ENCODE measurements at places on chromosomes 2 and 18. TPM values are rescaled to one million over a fixed set of nuclear protein-coding genes. Genes with fewer than 3 reads are reported as not detected.

DNA sequence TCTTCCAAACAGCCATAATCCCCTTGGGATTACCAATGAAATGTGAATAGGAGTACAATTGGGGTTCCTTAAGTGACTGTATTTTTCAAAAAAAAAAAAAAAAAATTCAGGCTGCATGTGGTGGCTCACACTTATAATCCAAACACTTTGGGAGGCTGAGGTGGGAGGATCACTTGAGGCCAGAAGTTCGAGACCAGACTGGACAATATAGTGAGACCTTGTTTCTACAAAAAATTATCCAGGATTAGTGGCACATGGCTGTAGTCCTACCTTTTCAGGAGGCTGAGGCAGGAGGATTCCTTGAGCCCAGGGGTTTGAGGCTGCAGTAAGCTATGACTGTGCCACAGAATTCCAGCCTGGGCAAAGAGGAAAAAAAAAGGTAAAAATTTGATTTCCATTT, 189.6 kb upstream of the GATA6 start:
- no peak for DNase-seq

The GREB1L gene
- polyA plus RNA-seq = 0.14 TPM

DNA sequence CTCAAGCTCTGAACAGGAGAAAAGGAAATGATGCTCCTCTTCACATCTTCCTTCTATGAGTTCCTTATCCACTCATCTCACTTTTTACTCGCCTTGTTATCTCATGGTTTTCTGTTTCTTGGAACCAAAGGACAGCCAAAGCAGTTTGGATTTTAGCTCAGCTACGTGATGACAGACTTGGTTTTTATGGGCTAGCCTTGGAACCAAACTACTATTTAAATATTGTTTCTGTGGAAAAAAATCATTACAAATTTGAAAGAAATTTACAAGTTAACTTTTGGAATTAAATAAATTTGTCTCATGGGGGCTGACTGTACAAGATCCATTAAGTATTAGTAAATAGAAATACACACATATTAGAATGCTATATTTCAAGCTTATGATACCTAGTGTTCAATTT, 727.8 kb upstream of the FANCL start:
- DNase-seq = no peak

DNA sequence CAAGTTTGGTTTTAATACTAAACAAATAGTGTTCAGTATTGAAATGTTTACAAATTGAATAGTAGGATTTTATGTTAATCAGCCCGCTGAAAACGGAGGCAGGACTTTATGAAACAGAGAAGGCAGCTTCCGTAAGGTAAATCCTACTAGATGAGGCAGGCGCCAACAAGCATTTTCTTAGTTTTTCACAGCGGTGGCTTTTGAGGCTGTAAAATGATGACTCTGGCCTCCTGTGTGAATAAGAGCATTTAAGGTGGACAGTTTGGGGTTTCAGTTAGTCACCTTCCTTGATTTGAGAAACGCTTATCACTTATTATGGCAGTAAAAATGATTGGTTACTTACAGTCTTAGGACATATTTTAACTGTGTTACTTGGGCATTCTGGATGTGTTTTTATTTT, 212.9 kb downstream of the PTGR3 start:
- DNase-seq = no peak

GRCh38 chr18:65103864-65104263, 646.9 kb upstream of the CDH7 start:
- DNase-seq = no peak

DNA sequence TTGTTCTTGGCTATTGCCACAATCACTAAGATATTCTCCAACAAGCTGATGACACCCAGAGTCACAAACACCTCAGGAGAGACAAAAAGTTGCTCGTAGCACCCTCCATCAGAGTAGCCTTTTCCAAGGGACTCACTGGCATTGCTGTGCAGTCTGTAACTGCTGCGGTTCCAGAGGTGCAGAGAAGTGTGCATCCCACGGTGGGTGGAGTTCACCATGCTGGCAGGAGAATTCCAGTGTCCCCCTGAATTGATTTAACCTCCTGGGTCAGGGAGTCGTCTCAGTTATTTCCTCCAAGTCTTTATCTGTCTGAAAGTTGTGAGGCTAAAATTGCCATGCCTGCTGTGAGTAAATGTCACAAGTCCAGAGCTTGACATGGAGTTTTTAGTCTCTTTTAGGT, 443 bp downstream of the MC4R start:
- DNase-seq = no peak

The ZNF892 gene
- polyA plus RNA-seq = 0.63 TPM

The CRYGC gene
- not detected for polyA plus RNA-seq

DNA sequence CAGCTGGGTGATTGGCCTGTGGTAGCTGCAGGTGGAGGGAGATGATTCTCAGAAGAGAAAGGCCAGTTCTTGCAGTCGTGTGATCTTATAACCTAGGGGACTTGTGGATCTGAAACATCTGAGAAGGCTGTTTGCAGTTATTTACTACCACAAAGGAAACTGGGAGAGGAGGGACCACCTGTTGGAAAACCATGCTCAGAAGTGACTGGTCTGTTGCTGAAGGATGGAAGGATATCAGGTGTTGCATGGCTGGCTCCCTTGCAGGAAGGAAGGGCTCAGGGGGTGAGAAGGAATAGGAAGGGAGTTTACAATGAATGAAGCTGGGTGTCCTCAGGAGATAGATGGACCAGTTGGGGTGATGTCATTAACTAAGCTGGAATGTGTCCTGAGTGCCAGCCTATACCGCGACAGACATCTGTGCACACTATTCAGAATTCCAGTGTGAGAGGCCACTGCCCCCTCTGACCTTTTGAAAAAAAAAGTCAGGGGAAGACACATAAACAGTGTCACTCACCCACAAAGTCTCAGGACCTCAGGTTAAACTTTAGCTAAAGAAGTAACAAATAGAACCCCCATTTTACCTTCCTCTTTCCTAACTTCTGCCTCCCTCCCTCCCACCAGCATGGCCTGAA, 17.5 kb downstream of the IGFBP2 start:
- DNase-seq = no peak

- peak; percentile 30 for DNase-seq
These were observed 99.1 kb downstream of the ALPK2 start for GRCh38 chr18:58529714-58530354.

DNA sequence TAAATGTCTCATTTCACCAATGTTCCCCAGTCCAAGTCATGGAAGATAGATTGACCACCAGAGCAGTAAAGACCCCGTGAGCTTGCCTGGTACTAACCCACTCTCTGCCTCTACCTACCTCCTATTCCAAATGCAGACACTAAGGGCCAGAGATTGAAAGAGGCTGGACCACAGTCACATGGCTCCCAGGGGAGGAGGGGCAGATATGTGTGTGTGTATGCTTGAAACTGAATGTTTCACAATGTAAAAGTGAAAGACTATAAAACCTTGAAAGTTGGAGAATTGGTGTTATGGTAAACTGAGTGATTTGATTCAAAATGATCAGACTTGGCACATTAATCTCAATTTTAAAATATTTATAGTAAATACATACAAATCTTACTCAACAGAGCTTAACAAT, 21.7 kb upstream of the KLHL29 start:
- no peak for DNase-seq

DNA sequence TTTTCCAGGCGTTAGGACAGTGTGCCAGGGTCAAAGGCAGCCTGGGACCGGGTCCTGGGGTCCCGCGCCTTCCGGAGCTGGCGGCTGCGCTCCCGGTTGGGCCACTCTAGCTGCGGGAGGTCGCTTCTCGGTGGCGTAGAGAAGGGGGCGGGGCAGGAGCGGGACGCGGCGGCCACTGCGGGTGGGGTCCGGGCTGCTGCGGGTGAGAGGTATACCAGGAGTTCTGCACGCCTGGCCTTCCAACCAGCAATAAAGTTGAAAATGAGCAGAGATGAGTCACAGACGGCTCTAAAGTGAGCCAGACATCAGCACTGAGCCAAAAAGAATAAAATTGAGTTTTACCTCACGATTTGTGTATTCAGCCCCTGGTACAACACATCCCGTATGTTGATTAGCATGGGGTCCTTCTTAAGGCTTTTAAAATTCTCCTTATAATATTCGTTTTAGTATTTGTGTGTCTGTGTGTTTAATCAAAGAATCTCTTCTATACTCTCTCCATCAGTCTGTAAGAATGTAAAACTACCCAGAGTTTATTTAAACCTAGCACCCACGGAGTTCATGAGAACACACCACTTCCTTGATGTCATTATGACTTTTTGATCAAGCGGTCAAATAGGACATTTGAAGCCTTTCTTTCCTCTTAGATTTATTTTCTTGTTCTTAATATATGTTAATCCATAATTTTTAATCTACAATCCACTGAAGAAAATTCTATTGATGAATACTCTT, at the start of gene C1GALT1C1L:
C1GALT1C1L (minus strand) TSS at position 108 of the 729 bp plus-strand sequence; CDS start at position 1, 107 bp downstream.
- DNase-seq = peak; percentile 61

GRCh38 chr2:10634495-10634894, 55.3 kb downstream of the NOL10 start:
- no peak for DNase-seq

DNA sequence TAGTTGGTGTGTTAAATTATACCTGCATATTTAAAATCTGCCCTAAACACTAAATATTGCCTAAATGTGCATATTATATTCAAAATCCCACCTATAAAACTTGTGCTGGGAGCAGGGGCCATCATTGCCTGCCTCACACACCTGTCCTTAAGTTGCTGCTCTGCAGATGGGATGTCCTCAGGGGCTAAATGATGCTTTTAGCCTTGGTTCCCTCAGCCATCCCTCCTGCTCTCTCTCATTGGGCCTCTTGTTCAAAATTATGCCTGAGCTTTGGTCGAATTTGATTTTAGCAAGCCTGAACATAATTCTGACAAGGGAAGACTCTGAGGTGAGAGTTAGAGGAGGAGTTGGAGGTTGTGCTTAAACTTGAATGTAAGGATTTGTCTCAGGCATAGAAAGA, 318.3 kb upstream of the RAB12 start:
- no peak for DNase-seq

GRCh38 chr2:60641811-60642788, 88.6 kb upstream of the BCL11A start:
- no peak for DNase-seq

DNA sequence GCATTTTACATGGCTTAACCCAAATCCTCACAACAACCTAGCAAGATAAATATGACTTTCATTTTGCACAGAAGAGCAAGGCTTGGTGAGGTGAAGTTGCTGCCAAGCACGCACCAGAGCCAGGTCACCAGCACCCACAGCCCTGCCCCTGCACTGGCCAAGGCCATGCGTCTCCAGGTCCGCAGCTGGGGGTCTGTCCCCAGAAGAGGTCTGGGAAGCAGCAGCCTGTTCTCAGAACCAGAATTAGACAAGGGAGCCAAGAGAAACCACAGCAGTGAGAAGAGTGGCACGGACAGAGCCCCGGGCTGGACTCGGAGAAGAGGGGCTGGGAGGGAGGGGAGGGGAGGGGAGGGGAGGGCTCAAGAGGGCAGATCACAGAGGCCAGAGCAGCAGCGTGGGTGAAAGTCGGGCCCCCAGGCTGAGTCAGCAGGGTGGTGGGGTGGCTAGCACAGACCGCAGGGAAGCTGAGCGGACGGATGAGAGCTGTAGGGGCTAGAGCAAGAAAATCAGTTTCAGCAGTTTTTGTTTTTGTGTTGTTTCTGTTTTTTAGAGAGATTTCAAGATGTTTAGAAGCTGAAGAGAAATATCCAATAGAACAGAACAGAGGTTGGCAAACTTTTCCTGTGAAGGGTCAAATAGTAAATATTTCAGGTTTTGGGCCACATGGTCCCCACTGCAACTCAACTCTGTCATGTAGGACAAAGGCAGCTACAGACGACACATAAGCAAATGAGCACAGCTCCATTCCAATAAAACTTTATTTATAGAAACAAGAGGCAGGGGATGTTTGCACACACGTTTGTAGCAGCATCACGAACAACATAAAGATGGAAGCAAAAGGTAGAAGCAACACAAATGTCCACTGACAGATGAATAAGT, 7.4 kb upstream of the MTERF4 start:
- DNase-seq = no peak

GRCh38 chr2:221112744-221113143, 459.4 kb downstream of the EPHA4 start:
- DNase-seq = no peak

GRCh38 chr2:202221873-202222272, 16.5 kb downstream of the SUMO1 start:
- DNase-seq = no peak

DNA sequence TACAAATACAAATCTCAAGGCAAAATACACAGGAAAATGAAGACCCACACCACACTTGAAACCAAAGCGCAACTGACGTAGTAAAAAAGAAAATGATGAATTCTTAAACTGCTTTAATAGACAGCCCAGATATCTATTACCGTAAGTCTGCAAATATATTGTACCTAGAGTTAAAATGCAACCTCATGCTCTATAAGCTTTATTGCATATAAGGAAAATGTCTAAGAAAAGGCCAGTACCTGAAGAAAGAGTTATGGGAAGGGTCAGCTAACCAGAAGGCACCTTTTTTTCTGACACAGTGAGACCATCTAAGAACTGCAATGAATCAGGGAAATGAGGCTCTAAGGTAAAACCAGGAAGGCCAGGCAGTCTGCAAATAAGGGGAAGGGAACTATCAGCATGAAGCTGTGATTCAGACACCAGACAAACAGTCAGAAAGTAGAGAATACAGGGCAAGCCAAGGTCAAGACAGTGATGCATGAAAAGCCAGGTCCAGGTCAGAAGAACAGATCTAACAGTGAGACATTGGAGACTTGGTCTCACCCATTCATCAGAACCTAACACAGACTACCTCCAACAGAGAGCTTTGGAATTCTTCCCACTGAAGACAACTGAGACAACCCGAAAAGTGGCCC, 46.9 kb downstream of the PDE11A start:
- no peak for DNase-seq

- DNase-seq = no peak
These were observed 78.4 kb upstream of the UBXN4 start for GRCh38 chr2:135663148-135663700.

DNA sequence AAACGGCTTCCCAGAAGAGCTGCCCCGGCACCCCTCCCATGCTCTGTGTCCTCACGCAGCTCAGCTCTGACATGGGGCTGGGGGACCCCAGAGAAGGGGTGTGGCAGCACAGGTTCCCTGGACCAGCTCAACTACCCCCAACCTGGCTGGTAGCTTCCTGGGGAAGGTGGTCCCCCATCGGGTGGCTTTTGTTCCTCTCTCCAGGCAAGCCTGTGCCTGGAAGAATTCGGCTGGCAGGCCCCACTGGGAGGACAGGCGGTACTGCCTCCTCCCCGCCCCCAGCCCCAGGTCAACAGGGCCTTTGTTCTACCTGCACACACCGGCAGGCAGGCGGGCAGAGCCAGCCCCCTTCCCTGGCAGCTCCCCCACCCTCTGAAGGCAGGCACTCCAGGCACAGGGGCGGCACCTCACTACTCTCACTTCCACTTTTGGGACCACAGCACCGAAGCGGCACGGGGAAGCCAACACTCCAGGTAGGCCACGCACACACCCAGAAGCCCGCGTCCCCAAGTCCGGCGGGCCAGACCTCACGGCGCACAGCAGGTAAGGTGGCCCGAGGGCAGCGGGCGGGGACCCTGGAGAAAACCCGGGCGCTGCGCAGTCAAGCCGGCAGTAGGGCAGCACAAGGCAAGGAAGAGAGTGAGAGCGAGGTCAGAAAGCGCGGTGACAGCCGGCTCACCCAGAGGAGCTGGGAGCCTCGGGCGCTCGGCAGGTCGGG, 1.3 kb downstream of the HS6ST1 start:
- peak; percentile 89 for DNase-seq

DNA sequence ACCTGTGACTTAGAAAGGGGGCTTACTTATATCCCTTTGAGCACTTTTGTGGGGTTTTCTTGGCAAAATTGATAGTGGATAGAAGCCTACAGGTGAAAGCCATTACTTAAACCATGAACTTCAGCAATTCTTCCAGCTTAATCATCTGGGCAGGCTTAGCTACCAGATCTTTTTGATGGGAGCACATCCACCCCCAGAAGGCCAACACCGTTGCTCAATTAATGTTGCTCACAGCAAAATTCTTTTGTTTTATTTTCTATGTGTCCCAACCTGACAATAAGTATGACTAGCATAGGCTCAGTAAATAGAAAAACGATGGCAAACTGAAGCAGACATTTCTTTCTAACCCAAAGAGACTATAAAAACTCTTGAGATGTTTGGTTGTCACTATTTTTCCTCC, 269.4 kb upstream of the TCF4 start:
- DNase-seq = no peak

All from pancreas (tissue), 10 donors.